ENCODE measurements at places on chromosomes 7 and 10.

DNA sequence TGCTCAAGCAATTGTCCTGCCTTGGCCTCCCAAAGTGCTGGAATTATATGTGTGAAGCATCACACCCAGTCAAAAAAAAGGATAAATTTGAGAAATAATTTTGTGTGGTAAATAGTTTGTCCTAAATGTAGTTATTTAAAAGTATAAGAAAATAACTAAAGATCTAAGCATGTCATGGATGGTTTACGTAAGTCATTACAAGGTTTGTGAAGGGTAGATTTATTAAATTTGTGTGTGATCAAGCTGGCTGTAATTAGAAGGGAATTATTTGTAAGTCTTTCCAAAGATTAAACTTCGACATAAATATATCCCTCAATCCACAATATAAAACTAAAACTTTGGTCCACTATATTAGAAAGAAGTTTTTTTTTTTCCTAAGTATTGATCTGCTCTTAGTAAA is 28.6 kb downstream of the ORC5 start:
- DNase-seq, result no peak

- no peak for DNase-seq
Measured at GRCh38 chr7:124030964-124031363, 1.9 kb downstream of the TMEM229A start.

DNA sequence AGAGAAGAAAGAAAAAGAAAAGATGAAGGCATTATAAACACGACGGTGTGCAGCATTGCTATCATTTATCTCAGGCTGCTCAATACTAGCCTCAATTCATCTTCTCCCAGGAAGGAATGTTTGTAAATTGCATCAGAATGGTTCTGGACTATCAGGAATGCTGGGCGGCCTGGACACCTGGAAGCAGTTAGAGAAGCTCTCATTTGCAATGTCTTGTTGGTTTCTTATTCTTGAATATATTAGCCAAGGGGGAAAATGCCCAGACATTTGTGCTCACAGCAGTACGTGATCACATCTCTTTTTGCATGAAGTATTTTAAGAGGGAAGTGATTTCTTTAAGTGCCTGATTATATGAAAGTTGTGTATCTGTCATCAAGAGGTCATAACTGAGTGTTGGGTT is 85.6 kb upstream of the IMMP2L start:
- no peak for DNase-seq

- DNase-seq, result no peak
Measured at GRCh38 chr7:4113271-4113670, 568.8 kb upstream of the FOXK1 start.

- no peak for DNase-seq
Measured at GRCh38 chr7:125173571-125173970, 243.9 kb upstream of the POT1 start.

DNA sequence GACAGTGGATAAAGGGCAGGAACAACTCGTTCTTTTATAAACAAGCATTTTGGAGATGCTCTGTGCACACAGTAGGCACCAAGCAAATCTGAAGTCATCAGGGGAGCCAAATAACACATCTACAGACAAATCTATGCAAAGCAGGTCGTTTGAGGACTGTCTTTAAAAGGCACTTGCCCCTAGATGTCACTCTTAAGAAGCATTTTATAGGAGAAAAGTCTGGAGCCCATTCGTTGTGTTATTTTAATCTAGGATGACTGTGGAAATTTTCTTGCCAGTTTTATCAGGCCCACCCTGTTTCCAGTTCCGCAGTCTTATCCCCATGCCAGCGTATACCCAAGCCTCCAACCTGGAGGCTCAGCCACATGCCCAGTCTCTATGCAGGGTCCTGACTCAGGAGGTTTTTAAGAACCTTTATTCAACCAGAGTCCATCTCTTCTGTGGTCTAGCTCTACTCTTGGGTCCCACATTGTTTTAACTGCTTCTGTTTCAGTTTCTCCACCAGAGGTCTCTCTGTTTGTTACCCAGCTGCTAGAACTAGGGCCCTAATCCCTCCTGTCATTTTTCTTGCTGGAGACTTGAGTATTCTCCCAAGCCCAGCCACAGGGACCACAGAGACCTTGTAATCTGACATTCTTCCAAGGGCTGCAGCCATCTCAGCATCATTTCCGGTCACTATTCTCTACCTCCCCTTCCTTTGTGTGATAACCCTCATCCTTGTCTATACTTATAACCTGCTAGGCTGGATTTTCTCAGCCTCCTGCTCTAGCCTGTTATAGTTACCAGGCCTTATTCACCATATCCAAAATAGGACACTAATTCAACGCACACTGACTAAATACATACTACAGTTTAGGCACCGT is 26.7 kb downstream of the PIK3CG start:
- DNase-seq, result no peak

GRCh38 chr10:14385596-14386593 is 55.2 kb upstream of the FRMD4A start:
- DNase-seq, result peak; percentile 42

GRCh38 chr7:131109011-131109758 is 218.5 kb upstream of the MKLN1 start:
- DNase-seq, result no peak

GRCh38 chr7:139918480-139918879 is 89.4 kb downstream of the TBXAS1 start:
- no peak for DNase-seq

- no peak for DNase-seq
Measured at GRCh38 chr7:50665403-50666123, 100.4 kb upstream of the DDC start.

GRCh38 chr10:119428789-119429188 is 113.7 kb downstream of the RGS10 start:
- no peak for DNase-seq

- DNase-seq, result no peak
Measured at GRCh38 chr10:43820663-43821062, 172.0 kb upstream of the ZNF32 start.

- DNase-seq, result no peak
Measured at GRCh38 chr10:114635797-114636550, 22.1 kb downstream of the ABLIM1 start.

- DNase-seq, result no peak
Measured at GRCh38 chr7:66921918-66922486, 977 bp downstream of the TMEM248 start.

- no peak for DNase-seq
Measured at GRCh38 chr10:90484518-90484917, 373.3 kb downstream of the HTR7 start.

DNA sequence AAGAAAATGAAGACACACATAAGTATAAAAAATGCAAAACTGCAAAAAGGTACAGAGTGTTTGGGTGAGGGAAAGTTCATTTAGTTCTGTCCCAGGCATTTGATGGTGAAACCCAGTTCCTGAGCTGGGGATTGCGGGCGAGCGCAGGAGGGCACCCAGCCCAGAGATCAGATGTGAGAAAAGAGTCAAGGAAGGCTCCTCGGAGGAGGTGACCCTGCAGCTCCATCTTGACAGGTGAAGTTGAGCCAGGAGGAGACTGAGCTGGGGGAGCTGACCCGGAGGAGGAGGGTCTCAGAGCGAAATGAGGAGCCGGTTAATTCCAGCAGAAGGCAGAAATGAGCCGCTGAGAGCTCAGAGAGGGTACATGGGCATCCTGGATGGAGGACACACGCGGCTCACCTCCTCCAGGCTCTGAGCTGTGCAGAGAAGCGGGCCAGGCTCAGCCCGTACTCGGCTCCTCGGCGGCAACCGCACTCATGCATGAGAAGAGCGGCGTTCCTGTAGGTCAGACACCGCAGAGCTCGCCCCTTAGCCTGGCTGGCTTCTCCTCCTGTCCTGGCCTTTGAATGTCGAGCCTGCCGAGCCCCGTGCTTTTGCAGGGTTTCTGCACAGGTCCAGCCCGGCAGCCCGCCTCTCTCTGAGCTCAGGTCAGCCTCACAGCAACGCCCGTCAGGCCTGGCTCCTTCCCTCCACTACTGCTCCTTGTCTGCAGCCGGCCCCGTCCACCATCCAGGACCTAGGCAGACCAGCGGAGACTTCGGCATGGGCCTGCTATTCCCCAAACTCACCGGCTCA is 9.5 kb upstream of the RAMP3 start:
- DNase-seq, result no peak

DNA sequence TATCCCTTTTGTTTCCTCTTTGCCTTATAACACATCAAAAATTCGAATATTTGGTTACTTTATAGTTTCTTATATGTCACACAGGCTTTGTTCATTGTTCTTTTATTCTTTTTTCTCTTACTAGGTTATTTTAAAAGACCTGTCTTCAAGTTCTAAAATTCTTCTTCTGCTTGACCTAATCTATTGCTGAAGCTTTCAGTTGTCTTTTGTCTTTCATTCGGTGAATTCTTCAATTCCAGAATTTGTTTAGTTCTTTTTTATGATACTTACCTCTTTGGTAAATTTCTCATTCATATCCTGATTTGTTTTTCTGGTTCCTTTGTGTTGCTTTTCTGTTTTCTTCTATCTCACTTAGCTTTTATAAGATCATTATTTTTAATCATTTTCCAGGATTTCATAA is 188.4 kb downstream of the ZEB1 start:
- no peak for DNase-seq

GRCh38 chr7:157089100-157089610 is 49.6 kb upstream of the UBE3C start:
- DNase-seq, result no peak

GRCh38 chr7:151244196-151244840 is 4.2 kb downstream of the SMARCD3 start:
- DNase-seq, result peak; percentile 44

DNA sequence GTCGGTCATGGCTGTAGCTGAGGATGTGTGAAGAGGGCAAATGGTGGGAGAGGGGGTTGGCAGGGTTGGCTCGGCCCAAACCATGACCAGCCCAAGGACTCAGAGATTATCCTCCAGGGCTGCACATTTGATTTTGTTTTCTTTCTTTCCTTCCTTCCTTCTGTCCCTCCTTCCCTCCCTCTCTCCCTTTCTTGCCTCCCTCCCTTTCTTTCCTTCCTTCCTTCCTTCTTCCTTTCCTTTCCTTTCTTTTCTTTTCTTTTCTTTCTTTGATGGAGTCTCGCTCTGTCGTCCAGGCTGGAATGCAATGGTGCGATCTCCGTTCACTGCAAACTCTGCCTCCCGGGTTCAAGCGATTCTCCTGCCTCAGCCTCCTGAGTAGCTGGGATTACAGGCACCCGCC is 3.8 kb downstream of the SSC4D start:
- no peak for DNase-seq

DNA sequence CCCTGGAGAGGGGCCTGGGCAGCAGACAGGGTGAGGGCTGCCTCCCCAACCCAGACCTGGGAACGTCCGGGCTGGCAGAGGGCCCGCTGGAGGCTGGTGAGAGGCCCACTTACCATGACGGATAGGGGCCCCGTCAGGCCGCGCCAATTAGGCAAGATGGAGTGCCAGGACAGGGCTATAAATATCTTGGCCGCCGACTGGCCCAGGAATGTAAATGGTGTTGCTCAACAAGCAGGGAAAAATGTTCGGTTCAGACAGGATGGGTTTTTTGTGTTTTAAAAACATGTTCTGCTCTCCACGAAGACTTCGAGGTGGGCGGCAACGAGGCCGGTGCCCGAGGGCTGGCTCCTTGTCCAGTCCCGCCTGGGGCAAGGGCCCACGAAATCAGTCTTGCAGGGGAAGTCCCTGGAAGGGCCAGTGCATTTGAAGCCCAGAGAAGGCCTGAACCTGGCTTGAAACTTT is 35.8 kb upstream of the ELN start:
- no peak for DNase-seq

DNA sequence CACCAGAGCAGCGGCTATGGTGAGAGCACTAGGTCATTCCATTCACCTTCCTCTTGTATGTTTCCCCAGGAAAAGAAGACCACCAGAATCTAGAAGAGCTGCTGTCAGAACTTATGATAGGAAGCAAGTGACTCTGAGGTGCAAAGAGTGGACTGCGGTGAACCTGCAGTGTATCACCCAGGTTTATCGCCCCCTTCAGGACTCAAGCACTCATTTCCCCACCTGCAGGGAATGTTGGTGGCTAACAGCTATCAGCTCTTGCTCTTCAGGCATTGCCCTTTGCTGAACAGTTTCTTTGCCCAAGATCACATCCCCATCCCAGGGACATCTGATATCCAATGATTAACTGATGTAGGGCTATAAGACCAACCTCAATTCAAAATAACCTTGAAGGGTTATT is 66.3 kb upstream of the IL6 start:
- DNase-seq, result no peak

DNA sequence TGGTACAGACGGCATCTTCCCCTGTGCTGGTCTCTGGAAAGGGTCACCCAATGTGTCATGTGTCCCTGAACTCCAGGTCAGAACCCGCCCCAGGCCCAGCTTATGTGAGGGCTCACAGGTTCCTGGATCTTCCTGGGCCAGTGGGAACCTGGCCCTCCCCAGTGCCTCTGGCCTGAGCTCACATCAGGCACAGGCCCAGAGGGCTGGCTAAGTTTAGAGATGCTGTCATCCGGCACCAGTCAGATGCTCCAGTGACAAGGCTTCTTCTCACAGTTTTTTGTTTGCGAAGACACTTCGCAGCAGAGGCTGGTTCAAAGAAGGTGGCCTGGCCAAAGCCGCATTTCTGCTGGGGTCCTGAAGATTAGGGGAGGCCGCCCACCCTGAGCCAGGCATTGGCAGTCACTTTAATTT is 11.8 kb downstream of the CAMK2B start:
- no peak for DNase-seq

DNA sequence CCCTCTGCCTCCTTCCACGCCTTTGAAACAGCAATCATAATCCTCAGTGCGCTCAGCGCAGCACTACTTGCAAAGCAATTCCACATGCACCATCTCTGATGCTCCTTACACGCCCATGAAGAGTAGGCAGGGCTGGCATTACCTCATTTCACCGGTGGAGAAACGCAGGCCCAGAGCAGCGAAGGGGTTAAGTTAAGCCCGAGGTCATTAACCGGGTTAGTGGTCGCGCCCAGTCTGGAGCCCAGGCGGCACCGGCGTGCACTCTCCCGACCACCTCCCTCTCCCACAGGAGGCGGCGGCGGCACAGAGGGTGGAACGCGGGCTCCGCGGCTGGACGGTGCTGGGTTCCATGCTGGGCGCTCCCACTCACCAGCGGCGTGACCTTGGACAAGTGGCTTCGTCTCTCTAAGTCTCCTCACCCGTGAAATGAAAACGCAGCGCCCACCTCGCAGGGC is 515 bp downstream of the FASTK start:
- no peak for DNase-seq

GRCh38 chr7:132424277-132424676 is 152.0 kb downstream of the PLXNA4 start:
- no peak for DNase-seq

GRCh38 chr10:62907470-62908212 is 91.5 kb upstream of the EGR2 start:
- DNase-seq, result no peak

DNA sequence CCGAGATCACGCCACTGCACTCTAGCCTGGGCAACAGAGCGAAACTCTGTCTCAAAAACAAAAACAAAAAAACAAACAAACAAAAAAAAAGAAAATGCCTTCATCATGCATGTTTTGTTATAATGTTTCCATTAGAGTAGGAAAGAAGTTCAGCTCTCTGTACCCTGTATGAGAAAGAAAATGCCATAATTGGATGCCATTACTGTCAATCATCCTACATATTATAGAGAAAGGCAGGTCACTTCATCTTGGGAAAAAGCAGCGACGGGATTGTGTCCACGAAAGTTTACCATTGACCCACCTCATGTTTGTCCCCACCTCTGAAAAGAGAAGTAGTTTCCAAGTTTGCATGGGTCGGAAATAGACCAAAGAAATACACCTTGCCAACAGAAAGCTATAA is 33.8 kb downstream of the SEC61G start:
- no peak for DNase-seq

GRCh38 chr7:36208426-36208825 is 55.4 kb downstream of the EEPD1 start:
- DNase-seq, result no peak

- no peak for DNase-seq
Measured at GRCh38 chr7:102843850-102844249, 69.0 kb upstream of the LRRC17 start.

Measured in stimulated activated CD4-positive, alpha-beta T cell treated with anti-CD3 and anti-CD28 coated beads, Interleukin-12 subunit alpha, Interleukin-12 subunit beta, amount 100 ng/mL, for 48 hours (primary cell).